ENCODE measurements at places on chromosomes 11 and 22.

- DNase-seq, result no peak
Observed at GRCh38 chr11:130369141-130369691, 54.5 kb upstream of the ZBTB44 start.

GRCh38 chr11:95378111-95378510, 147.1 kb upstream of the SESN3 start:
- no peak for DNase-seq

GRCh38 chr11:87301785-87302540, 264.2 kb downstream of the TMEM135 start:
- DNase-seq, result no peak

DNA sequence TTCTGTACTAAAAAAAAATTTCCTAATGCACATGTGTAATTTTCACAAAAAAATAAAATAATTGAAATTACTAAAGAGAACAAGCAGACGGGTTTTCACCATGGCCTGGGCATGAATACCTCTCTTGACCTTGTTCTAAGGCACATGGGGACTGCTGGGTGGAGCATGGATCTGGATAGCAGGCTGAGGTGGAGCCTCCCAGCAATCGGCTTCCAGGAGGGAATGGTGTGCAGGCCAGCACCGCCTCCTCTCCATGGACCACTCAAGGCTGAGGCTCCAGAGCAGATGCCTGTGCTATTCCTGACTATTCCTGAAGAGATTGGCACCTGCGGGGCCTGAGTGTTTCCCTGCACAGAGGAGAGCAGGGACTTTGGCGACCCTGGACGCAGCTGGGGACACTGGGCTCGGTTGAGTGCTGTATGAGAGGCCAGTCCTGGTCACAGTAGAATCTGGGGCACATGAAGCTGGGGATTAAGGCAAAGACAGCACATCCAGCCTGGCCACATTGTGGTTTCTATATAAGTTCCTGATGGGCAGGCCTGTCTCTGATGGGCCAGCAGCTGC, 963.6 kb downstream of the BRD1 start:
- DNase-seq, result no peak

- no peak for DNase-seq
Observed at GRCh38 chr11:121587182-121587581, 134.4 kb upstream of the SORL1-AS1 start.

- no peak for DNase-seq
Observed at GRCh38 chr22:40666151-40666848, 13.0 kb upstream of the MCHR1 start.

- no peak for DNase-seq
Observed at GRCh38 chr11:128550261-128550821, 37.0 kb downstream of the ETS1 start.

DNA sequence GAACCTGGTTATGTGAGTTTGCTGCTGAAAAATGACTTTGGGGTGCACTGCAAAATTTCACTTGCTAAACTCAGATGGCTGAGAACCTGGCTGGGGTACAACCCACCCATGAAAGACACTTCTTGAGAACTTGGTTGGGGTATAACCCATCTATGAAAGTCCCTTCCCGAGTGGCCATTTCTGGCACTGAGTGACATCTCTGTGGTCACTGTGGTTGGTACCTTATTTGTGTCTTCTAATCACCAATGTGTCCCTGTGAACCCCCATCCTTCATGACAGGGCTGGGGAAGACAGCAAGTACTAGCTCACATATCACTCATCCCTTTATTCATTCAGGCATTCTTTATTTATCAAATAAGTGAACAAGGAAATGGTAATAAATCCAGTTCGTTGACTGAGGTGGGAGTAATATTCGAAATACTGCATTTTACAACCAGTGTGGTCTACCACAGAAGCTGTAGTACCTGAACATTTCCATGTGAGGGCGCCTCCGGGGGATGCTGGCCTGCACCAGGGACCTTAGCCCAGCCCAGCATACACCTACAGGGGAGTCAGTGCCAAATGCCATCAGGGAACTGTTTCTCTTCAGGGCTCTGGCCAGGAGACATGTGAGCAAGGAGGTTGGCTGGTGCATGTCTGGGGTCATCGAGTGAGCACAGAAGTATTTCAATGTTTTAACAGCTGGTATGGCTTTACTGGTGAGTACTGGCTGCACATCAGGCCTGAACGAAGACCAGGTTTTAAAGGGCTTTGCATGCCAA, 122.1 kb downstream of the CSNK2A3 start:
- DNase-seq, result no peak

DNA sequence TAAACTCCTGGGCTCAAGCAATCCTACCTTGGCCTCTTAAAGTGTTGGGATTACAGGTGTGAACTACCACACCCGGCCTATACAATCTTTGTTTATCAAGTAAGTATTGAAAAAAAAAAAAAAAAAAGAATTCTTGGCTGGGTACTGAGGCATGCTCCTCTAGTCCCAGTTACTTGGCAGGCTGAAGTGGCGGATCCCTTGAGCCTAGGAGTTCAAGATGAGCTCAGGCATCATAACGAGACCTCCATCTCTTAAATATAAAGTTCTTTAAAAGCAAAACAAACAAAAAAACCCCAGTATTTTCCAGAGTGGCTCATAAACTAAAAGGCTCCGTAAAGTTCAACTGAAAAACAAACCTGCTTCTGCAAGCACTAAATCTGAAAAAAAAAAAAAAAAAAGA, 50.3 kb upstream of the GAB2 start:
- DNase-seq, result no peak
